ENCODE measurements at places on chromosomes 6 and 20.
A peak's percentile ranks its signal among the peaks of the same experiment; 100 is the strongest.

GRCh38 chr6:33978412-33979150 is 167.3 kb downstream of the GRM4 start:
- no peak for DNase-seq

- DNase-seq, result no peak
These were observed 47.7 kb downstream of the ATXN1 start for GRCh38 chr6:16713597-16713996.

DNA sequence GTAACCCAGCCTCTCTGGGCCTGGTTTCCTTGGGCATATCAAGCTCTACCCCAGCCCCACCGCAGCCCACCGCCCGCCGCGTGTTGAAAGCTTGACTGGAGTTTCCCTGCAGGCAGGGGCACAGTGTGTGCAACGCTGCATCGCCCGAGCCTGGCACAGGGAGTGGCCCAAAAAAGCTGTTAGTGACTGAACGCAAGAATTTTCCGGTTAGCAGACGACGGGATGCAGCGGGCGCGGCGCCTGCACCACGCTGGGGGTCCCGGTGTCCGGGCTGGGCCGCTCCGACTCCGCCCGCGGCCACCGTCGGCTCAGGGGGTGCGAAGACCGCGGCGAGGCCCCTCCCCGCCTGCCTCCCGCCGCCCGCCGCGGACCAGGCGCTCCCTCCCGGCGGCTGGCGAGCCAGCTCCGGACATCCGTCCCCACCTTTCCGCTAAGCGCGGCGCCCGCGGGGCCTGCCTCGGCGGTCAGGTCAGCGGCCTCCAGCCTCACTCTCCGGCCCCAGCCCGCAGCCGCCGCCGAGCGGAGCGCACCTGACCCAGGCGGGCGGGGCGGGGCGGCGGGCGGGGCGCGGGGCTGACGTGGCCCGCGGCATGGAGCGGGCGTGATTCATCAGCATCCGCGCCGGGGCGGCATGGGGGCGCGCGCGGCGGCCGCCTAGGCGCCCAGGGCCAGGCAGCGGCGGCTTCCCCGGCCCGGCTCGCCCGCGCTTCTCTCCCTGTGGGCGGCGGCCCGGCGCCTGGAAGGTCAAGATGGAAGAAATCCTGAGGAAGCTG is at the start of gene ARFGEF3:
TSS of gene ARFGEF3 (plus strand) at position 602 of the 773 bp plus-strand sequence. CDS start at position 750, 148 bp downstream.
- no peak for DNase-seq

DNA sequence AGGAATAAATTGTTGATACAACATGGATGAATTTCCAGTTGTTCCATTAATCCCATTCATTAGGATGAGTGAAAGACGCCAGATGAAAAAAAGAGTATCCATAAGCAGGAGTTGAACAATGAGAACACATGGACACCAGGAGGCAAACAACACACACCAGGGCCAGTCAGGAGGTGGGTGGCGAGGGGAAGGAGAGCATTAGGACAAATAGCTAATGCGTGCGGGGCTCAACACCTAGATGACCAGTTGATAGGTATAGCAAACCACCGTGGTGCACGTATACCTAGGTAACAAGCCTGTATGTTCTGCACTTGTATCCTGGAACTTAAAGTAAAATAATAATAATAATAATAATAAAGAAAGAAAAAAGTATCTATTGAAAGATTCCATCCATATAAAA is 11.1 kb downstream of the PCED1A start:
- no peak for DNase-seq

DNA sequence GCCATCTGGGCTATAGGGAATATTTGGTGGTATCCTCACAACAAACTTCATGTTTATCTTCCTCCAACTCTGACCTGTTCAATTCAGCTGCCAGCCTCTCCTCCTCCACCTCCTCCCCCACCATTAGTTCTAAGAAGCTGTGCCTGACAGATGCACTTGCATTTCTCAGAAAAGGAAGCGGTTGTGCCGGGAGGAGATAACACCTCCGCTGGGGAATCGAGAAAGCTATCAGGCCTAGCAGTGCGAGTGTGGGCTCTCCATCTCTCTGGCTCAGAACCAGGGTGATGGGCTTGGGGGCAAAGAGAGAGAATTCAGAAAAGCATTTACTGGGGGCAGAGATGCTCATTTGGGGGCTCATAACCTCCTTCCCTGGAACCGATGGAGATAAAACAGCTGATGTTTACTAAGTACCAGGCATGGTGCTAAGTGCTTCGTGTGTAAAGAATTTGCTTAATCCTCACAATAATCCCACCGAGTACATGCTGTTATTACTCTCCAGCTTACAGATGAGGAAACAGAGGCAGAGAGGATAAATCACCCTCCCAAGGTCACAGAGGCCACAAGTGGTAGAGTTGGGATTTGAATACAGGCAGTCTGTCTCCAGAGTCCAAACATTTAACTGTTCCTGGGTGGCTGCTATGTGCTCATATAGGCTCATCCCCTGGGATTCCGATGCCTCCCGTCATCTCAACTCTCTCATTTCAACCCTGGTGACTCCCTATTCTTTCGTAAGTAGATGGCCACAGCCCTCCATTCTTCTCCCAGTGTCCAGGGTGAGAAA is 38.3 kb downstream of the COX4I2 start:
- no peak for DNase-seq

DNA sequence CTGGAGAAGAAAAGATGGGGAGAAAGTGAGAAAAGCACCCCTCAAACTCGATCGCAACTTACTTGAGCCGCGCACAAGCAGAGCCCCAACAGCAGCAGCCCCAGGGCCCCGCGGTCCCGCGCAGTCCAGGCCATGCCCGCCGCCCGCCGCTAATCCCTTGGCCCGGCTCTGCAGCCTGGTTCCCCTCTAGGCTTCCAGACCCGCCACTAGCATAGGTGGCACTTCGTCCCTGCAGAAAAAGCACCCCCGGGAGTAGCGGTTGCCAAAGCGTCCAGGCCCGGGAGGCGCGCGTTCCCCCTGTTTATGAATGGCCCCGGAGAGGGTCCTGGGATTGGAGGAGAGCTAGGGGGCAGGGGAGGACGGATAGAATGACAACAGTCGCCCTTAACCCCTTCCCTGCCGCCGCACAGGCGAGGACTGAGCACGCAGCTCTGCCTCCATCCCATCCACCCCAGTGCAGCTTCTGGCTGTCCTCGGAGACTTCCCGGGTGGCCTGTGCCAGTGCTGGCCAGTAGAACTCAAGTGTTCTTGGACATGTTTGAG is 19.9 kb downstream of the COL9A1 start:
- no peak for DNase-seq

DNA sequence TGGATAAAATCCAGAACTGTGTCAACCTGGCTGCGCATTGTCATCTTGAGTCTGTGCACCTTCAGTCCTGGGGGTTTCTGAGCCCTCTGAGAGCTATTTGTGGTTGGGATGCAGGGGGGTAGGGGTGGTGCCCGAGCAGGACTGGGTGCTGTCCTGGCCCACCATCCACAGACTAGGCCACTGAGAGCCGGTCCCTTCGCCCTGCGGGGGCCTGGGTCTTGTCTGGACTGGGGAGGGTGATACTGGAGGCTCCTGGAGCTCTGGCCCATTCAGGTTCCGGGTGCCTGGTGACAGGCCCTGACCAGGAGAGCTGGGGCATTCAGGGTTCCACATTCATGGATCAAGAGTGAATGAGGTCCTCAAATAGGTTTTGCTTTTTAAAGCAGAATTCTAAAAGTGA is 20.9 kb downstream of the SPDEF start:
- DNase-seq, result no peak

DNA sequence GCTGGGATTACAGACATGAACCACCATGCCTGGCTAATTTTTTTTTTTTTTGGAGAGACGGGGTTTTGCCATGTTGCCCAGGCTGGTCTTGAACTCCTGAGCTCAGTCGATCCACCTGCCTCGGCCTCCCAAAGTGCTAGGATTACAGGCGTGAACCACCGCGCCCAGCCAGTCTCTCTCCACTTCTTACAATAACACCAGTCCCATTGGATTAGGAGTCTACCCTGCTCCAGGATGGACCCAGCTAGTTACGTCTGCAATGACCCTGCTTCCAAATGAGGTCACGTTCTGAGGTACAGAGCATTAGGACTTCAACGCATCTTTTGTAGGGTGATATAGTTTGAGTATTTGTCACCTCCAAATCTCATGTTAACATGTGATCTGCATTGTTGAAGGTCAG is 146.9 kb upstream of the MYLIP start:
- no peak for DNase-seq

DNA sequence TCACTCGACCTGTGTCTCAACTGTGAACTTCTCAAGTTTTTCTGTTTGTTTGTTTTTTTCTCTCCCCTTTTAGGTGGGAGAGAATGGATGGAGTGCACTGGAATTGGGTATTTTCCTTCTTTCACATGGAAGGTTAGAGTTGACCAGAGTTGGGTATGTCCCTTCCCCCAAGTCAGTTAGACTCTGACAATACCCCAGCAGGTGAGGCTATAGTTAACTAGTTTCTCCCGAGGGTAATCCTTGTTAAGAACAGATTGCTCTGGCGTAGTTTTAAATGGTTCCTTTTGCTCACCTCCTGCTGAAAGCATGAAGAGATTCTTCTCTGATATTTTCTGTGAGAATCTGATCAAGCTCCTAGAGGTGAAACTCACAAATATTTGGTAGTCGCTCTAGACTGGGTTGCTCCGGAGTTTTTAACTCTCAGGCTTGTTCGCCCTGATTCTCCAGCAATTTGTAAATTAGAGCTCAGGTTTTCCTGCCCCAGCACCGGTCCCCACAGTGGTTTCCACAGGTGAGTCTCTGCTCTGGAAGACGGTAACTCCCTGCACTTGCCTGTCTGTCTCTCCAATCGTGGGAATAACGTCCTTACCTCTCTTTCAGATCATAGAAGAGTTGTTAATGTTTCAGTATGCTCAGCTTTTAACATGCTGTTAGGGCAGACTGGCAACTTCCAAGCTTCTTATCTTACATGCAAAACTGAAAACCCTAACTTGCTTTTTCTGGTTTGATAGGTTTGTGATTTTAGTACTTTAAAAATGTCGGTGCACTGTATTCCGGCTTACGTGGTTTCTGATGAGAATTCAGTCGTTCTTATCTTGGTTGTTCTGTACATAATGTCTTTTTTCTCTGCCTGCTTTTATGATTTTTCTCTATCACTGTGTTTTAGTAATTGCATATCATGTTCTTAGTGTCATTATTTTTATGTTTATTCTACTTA is 111.2 kb upstream of the HIVEP1 start:
- no peak for DNase-seq

- no peak for DNase-seq
These were observed 233.1 kb upstream of the FERMT1 start for GRCh38 chr20:6355754-6356451.

GRCh38 chr20:43187476-43188233 is 2.1 kb downstream of the PTPRT start:
- DNase-seq, result peak; percentile 6

DNA sequence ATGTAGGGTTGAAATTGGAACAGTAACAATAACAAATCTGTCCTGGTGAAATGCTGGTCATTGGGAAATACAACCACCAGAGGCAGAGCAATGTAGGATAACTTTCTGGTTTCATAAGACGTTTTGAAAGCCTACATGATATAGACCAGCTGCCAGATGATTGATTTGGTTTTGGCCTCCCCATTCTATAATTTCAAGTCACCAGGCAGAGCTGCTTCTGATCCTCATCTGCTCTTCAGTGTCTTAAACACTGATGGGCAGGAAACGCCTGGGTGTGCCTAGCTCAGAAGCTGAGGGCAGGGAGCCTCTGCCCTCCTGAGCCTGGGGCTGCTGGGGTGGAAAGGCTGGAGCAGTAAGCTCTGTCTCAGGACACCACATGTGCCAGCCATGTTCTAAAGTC is 24.5 kb downstream of the DHX35 start:
- DNase-seq, result no peak

DNA sequence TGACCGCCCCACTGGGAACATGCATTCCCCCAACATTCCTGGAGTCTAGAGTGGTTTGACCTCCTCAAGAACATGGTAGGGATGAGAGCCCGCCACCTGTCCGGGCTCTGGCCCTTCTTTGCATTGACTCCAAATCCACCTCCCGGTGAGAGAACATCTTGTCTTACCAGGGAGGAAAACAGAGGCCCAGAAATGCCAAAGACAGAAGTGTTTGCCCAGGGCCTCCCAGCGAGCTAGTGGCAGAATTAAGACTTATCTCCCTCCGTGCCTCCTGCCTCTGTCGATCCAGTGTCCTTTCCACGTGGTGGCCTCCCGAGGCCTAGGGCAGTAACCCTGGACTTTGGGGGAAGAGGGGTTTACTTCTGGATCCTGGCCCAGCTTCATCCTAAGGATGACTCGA is 134.8 kb downstream of the JPH2 start:
- DNase-seq, result no peak

DNA sequence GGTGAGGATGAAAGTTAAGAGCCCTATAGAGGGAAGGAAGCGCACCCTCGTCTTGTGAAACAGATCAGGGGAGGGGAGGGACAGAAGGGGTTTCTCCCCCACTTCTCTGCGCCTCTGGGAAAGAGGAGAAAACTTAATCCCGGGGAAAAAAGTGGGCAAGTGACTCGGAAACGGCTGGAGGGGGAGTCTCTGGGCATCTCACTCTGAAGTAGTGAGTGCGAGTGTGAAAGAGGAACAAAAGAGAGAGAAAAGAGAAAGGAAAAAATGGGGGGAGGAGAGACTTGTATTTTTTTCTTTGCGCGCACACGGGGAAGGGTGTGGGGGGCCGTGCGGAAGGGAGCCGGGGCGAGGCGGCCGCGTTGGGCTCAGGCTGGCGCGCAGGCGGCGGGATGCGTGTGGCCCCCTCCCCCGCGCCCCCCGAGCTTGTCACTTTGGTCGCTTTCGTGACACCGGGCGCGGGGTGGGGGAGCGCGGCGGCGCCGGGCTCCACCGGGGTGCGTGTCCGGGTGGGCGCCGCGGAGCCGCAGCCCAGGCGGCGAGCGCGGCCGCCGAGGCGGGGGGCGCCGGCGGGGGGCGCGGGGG is 454 bp downstream of the L3MBTL3 start:
- DNase-seq, result no peak

- no peak for DNase-seq
These were observed 12.6 kb downstream of the ADTRP start for GRCh38 chr6:11766043-11766442.

GRCh38 chr20:50251992-50252511 is 61.4 kb downstream of the CEBPB start:
- DNase-seq, result no peak

DNA sequence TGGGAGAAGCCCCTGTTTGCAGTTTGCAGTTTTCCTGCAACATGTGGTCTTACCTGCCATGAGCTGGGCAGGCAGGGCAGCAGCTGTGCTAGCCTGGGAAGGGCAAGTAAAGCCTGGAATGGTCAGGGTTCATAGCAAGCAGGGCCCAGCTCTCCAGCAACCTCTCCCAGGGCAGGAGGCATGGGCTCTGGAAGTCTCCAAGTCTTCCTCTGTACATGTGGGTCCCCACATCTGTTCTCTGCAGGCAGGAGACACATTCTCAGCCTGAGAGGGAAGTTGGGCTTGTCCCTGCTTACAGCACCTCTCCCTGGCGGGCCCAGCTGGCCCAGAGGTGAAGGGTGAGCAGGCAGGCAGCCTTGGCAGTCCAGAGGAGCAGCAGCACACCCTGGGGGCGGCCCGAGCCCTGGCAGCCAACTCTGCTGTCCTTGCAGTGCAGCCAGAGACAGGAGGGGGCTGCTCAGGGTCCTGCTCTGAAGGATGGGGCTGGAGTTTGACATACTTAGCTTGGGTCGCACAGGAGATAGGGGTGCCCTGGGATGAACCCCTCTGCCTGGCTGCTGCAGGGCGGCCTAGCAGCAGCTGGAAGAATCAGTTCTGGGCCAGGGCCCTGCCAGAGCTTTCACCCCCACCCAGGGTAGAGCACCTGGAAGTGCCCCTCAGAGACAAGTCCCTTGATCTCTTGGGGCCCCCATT is 176.0 kb downstream of the MRPL14 start:
- DNase-seq, result no peak

GRCh38 chr6:21078497-21078896 is 515.1 kb upstream of the SOX4 start:
- DNase-seq, result no peak
